ENCODE measurements at places on chromosomes 16 and 17. TPM values are rescaled to one million over a fixed set of nuclear protein-coding genes. Genes with fewer than 3 reads are reported as not detected.

- DNase-seq: no peak
These were observed 44.5 kb downstream of the EFCAB13 start for GRCh38 chr17:47368262-47368661.

DNA sequence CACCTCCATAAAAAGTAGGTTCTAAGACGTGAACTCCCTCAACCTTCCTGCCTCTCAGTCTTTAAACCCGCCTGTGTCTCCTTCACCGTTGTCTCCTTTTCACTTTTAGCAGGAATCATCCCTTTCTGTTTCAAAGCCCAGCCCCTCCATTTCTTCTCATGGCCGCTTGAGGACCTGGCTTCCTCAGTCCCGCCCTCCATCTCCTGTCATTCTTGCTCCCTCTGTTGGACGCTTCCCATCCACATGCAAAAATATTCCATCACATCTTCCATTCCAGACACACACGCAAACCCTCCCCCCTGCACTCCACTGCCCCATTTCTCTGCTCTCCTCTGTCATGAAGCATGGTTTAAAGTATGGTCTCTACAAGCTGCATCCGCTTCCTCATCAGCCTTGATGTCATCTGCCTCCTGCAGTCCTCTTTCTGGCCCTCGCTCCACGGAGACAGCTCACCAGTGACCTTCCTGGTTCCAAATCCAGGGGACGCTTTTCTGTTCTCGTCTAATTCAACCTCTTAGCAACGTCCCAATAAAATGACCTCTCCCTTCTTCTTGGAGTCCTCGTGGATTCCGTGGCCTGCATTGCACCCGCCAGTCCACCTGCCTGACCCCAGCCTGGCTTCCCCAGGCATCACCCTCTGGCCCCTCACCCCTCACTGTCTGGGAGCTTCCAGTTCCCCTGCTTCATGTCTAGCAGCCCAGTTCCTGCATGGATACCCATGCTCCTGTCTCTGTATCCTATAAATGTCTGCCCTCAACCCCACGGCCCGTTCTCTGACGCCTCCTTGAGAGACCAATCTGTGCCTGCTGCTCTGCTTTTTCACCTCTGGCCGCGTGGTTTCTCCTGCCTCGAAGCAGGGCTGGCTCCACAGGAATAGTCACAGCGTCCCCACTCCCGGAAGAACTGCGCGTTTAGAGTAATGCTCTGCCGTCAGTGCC lies 26.2 kb downstream of the ANKRD40 start:
- peak; percentile 58 for DNase-seq

GRCh38 chr16:25063865-25064264 lies 47.7 kb upstream of the LCMT1 start:
- peak; percentile 33 for DNase-seq

DNA sequence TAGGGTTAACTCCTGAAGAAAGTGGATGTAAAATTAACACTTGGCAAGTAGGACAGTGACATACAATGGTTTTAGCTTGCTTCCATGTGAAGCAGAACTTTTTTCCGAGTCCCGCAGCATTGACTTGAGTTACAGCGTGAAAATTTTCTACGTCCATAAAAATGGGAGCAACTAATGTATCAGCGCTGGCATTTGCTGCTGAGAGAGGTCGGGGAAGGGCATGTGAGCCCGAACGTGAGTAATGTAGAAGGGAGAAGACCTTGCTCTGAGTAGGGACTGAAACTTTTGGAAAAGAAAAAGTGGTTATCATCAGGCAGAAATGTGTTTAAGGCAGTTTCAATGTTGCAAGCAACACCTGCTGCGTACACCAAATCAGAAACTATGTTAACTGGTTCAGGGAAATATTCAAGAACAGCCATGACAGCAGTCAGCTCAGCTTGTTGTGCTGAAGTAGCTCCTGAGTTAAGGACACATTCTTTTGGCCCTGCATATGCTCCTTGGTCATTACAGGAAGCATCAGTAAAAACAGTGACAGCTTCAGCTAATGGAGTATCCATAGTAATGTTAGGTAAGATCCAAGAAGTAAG lies 70.9 kb upstream of the ARL4D start:
- no peak for DNase-seq

DNA sequence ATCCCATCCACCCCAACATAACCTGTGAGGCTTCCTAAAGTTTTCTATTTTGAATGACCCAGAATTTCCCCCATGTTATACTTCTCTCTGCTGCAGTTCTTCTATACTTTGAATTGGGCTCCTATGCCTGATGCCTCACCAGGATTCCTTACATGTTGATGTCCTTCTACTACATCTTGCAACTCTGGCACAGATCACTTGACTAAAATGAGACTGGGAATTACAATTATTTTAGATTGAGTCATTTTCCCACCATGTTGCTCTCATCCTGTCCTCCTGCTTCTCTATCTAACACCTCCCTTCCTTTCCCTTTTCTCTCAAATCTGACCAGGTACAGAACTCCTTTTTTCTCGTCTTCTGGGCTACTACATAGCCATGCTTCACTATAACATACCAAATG lies 314.0 kb upstream of the KCNJ16 start:
- no peak for DNase-seq

GRCh38 chr17:40738553-40738952 lies 16.6 kb downstream of the KRT25 start:
- no peak for DNase-seq

DNA sequence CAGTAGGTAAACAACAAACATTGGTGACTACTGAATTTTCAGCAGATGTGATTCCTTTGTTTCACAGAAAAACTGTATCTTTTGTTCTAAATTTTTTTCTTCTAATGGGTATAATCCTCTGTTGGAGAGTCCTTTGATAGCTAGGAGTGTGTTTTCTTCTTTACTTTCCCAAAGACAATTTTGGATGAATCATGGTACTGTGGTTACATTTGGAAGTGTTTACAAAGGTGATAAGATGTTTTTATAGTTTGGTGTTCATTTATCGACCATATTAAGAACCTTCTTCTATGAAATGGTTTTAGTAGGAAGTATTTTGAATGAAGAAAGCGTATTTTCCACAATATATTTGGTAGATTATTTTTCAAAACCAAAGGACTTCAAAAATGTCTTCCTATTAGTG lies 333.7 kb downstream of the WWOX start:
- DNase-seq: no peak

DNA sequence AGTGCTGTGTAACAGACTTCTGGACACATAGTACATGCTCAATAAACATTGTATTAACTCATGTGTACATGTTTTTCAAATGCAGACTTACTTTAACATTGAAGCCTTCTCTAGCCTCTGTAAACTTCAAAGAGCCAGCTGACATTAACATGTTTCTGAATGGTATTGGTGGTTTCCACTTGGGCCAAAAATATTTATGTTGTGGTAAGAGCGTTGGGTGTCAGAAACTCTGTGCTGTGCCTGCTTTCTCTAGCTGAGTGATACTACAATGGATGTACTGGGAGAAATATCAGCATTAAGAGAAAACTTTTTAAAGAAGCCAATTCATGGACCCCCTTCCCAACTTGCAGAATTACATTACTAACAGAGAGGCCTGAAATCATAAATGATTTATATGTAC lies 1951.7 kb downstream of the TP53TG3F start:
- DNase-seq: no peak

DNA sequence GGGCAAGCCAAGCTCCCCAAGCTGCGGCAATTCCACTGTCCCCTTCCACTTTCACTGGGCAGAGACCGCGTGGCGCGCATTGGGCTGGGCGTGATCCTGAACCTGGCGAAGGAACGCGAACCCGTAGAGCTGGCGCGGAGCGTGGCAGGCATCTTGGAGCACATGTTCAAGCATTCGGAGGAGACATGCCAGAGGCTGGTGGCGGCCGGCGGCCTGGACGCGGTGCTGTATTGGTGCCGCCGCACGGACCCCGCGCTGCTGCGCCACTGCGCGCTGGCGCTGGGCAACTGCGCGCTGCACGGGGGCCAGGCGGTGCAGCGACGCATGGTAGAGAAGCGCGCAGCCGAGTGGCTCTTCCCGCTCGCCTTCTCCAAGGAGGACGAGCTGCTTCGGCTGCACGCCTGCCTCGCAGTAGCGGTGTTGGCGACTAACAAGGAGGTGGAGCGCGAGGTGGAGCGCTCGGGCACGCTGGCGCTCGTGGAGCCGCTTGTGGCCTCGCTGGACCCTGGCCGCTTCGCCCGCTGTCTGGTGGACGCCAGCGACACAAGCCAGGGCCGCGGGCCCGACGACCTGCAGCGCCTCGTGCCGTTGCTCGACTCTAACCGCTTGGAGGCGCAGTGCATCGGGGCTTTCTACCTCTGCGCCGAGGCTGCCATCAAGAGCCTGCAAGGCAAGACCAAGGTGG lies 9.8 kb downstream of the SARM1 start:
- DNase-seq: no peak

GRCh38 chr16:50740736-50741135 lies 1.1 kb upstream of the CYLD start:
- DNase-seq: no peak

DNA sequence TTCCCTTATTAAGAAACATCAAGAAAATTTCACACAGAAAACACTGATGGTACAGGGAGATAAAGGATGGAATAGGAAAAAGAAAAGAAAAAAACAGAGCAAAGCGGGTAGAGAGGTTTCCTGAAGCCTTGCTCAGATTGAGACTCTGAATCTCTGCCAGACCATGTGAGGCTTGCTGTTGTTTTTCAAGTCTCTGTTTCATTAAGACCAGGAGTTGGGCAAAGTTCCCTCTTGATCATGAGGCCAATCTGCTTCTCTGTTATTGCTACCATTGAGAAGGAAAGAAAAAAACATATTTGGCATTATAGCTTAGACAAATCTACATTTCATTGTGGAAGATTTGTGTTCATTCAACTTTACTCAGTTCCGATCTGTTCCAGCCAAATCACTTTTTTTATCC lies 201.6 kb upstream of the SOX9 start:
- no peak for DNase-seq

DNA sequence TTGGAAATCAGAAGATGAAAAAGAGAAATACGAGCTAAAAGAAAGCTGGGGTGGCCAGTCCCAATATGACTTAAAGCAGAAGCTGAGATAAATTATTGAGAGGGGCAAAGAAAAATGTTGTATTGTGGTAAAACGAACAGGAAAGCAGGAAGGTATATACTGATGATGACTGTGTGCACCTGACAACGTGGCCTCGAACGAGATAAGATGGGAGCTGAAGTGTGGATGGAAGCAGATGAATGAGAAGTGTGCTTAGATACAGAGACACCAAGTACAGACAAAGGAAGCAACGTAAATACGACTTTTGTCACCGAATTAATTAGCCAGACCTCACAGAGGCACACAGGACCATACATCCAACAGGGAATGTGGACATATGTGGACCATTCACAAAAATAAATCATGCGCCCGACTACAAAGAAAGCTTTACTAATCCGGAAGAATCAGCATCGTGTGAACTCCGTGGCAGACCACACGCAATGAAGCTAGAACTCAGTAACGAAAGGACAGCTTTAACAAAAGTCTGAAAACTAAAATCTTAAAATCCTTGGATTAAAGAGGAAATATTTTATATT lies 218.7 kb downstream of the RPTOR start:
- DNase-seq: no peak

- DNase-seq: no peak
These were observed 26.8 kb upstream of the TMEM220 start for GRCh38 chr17:10756619-10757018.

GRCh38 chr16:26129997-26130396 lies 438.2 kb downstream of the HS3ST4 start:
- no peak for DNase-seq

DNA sequence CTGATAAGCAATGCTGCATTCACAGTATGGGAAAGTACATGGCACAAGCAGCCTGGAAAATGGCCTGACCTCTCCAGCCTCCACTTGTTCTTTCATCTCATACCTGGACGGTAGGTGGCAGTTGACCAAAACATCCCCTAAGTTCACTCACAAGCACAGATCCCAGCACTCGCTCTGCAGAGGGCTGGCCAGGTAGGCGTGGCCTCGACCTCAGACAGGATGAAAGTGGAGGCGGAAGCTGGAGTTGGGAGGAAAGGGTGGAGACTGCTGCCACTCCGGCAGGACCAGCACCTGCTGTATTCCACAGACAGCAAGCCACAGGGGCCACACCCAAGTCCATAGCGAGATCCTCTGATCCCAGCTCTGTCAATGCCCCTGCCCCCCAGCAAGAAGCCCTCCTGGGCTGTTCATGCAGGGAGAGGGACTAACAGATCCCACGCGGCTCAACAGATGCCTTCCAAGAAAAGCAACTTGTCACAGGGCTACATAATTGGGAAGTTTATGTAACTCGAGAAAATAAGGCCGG lies 31.3 kb downstream of the ZCCHC14 start:
- DNase-seq: peak; percentile 81

DNA sequence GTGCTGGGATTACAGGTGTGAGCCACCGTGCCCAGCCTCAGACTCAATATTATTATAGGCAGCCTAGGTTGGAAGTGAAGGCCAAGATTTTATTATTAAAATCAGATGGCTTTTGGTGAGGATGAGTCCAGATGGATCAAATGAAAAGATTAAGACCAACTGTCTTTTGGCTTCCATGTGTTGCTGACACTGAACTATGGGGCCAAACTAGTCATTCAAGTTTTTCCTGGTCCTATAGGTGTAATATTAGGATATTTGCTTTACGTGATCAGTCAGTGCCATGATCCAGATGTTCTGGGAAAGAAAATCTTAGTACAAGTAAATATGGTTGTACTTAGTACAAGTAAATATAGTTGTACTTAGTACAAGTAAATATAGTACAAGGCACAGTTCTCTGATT lies 140.6 kb downstream of the MAP2K6 start:
- DNase-seq: no peak

DNA sequence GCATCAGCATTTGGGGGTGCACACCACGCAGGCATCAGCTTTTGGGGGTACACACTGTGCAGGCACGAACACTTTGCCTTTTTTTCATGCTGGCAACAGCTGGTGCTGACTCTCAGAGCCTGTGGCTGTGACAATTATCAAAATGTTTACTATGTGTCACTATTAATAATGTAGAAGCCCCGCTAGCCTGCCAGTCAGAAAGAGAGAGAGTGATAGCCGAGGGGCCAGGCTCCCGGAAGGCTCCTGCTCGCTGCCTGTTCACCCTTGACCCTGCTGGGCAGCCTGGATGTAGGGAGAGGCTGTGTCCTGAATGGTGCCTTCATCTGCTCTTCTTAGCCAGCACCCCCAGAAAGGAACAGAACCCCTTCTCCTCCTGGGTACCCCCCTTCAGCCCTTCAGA lies 61.9 kb downstream of the SDK2 start:
- no peak for DNase-seq

GRCh38 chr17:67854378-67854777 lies 29.1 kb downstream of the BPTF start:
- DNase-seq: no peak

GRCh38 chr16:88983771-88984687 lies 7.0 kb upstream of the CBFA2T3 start:
- DNase-seq: no peak

Gene NPIPB6
- total RNA-seq: 0.56 TPM

Gene ABCC11
- total RNA-seq: not detected

Gene HYDIN
- 0.38 TPM for total RNA-seq

Gene AOC2
- 1.6 TPM for total RNA-seq

Gene GAST
- not detected for total RNA-seq

Gene MNT
- total RNA-seq: 12.7 TPM

Gene CLDN7
- total RNA-seq: 4.9 TPM

Gene NOMO2
- total RNA-seq: 238 TPM

Gene CHRNE
- 36.8 TPM for total RNA-seq
